Lung microvascular endothelial cell (primary cell): ENCODE measurements at places on chromosomes 5 and 9. TPM values are rescaled to one million over a fixed set of nuclear protein-coding genes. Genes with fewer than 3 reads are reported as not detected.

GLE1 gene
- total RNA-seq = 8.5 and 10.9 TPM in 2 replicates

SLC6A7 gene
- total RNA-seq = not detected in 2 replicates

KIAA1191 gene
- total RNA-seq = 71.5 and 115 TPM in 2 replicates

PCDHA1 gene
- under 0.01 TPM in 1 of 2 replicates, not detected in the other for total RNA-seq

GFPT2 gene
- total RNA-seq = 0.79 and 1.1 TPM in 2 replicates

C5orf47 gene
- total RNA-seq = not detected in 2 replicates

NEUROG1 gene
- not detected in 2 replicates for total RNA-seq

IFNK gene
- total RNA-seq = not detected in 2 replicates

SNCAIP gene
- 10.7 and 160 TPM in 2 replicates for total RNA-seq
